Vagina (tissue), 2 donors: ENCODE measurements at places on chromosomes 5 and 9.

DNA sequence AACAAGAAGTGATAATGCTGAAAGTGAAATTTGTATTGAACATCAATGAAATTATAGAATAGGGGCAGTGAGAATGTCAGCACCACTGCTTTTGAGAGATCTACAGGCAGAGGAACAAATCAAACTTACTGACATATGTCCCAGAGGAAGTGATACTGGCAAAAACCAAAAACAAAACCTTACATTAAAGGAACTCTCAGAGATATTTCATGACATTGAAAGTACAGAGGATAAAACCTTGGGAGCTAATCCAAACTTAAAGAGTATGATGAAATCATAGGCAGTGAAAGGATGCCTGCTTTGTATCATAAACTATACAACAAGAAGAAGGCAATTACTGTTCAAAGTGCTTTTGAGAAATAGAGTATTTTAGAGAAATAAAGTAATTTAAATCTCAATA, 90.4 kb upstream of the SV2C start:
- DNase-seq, result no peak

DNA sequence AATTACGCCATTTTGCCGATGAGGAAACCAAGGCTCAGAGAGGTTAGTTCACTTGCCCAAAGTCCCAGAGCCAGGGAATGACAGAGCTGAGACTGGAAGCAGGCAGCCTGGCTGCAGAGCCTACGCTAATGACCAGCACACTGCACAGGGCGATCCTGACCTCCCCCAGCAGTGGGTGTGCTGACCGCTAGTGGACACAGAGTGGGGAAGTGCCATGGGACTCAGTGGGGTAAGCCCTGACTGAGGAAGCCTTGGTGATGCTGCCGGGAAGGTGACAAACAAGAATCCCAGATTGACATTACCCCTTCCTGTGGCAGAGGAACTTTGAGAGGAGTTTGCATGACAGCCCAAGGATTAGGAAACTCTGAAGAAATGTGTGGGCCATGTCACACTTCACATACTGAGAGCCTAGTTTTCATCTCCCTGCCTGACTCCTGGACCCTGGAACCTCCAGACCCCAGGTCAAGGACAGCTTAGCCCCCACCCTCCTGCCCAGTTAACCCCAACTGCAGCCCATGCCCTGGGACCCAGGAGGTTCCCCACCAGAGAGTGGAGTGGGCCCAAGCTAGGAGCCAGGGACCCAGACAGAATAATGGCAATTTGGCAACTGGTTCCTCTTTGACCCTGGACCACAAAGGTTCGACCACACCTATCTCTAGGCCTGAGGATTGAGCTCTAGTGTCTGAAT, 19.7 kb upstream of the CSF1R start:
- peak; percentile 90 for DNase-seq

GRCh38 chr9:81183761-81184160, 505.6 kb downstream of the TLE1 start:
- no peak for DNase-seq

DNA sequence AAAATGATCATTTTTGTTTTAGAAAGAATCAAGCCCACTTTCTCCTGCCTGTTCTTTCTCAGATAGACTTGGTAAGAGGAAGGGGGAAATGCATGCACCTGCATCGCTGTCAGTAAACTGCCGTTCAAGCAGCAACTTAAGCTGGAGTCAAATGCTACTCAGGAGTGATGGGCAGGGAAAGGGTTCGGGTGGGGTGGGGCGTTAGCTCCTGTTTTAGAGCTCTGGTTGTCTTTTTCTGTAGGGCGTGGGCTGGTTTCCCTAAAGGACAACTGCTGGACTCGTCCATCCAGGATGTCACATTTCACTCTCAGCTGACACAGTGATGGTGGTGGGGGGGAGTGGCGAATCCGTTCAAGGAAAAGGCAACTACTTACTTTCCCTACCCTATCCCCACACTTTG, 75.0 kb downstream of the NDFIP1 start:
- DNase-seq, result no peak

DNA sequence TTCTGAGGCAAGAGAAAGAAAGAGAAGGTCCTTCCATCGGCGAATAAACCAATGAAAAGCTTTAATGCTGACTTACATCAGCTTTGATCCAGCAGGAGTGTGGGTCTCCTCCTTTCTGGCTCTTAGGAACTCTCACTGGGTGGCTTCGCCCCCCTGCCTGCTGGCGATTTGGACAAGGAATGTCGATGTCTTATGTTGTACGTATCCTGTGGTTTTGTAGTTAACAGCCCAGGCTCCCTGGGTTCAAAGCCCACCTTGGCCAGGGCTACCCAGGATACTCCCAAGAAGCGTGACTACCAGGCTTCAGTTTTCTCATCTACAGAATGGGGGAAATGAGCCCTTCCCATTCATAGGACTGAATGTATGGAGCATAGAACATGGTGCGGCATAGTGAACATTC, 124.2 kb downstream of the ROR2 start:
- no peak for DNase-seq

GRCh38 chr5:123710031-123710430, 198.1 kb downstream of the CSNK1G3 start:
- no peak for DNase-seq

- no peak for DNase-seq
These were observed 7.4 kb downstream of the NKD2 start for GRCh38 chr5:1016036-1016435.

- no peak for DNase-seq
These were observed 104.6 kb downstream of the CDK5RAP2 start for GRCh38 chr9:120475341-120475740.

DNA sequence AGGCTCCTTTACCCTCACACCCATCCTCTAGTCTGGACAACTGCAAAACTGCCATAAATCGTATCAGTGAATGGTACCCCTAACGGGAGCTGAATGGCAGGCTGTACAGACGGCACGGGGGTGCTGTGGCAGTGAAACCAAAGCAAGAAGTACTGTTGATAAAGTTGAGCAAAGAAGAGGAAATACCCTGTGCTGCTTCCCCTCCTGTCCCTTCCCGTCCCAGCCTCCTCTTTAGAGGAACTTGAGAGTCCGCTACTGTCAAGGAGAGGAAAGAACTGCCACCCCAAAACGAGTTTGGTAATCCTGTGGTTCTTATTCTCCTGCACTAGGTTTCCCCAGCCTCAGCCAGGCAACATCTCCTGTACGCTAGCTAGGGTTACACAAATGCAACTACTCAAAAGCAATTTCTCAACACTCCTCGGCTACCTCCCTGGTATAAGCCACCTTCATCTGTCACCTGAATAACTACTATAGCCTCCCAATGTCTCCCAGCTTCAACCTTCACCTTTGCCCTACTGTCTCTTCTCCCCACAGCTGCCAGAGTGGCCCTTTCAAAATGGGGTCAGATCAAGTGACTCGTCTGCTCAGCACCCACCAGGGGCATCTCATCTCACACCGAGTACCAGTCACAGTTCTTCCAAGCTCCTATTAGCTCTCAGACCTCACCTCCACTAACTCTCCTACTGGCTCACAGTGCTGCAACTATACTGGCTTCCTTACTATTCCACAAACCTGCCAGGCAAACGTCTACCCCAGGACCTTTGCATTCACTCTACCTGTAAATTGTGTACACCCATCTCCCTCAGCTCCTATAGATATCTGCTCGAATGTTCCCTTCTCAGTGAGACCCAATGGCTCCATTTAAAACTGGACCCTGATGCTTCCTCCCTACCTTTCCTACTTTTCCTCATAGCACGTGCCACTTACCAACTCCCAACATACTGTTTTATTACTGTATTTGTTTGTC, 4.1 kb downstream of the GLRX start:
- no peak for DNase-seq

DNA sequence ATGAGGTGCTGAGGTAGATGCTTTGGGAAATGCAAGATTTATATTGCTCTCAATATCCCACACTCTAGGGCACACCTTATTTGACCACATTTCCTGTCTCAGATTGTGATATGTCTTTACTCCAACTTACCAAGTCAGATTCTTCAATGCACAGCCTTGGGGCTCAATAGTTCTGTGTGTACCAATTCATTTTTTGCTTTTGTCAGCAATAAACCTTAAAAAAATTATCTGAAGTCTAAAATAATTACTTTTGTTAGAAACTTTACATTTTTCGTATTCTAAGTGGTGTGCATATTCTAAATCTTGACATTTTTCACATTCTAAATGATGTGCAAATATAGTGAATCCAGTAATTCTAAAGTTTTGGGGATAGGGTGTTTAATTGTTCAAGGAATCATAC, 447.5 kb upstream of the COX7C start:
- no peak for DNase-seq

- no peak for DNase-seq
These were observed 152.7 kb downstream of the SLIT3 start for GRCh38 chr5:169148138-169148740.

- no peak for DNase-seq
These were observed 43.1 kb upstream of the SELENOP start for GRCh38 chr5:42854795-42855194.

GRCh38 chr9:92882276-92882675, 4.4 kb upstream of the ZNF484 start:
- no peak for DNase-seq

DNA sequence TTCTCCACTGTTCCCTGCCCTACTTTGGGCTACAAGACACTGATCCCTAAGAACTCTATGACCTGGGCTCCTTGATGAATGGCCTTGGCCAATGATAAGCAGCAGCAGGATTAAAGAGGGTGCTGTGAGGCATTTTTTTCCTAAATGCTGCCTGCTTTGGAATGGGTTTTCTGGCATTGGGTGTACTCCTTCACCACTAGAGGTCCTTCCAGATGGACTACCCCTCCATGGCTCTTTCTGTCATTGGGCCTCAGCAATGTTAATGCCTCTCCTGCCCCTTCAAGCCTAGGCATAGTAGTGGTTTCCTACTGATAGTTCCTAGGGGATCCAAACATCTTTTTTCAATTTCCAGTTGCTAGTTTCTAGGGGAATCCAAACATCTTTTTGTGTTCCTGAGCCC, 319.3 kb upstream of the RPS23 start:
- no peak for DNase-seq

DNA sequence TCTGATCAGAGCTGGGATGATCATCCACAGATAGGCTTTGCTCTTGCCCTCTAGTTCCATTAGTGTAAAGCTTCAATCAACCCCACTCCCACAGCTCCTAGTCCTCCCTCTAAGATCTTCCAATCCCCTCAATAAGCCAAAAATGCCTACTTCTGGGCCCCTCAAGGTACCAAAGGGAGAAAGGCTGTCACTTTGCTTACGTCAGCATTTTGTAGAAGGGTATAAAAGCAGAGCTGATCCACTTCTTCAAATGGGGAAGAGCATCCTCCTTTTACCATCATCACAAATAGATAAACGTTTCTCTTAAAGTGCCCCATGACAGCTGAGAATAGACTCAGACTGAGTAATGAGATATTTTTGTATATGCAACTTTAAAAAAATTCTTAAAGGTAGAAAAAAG, 13.1 kb upstream of the ADGRV1 start:
- DNase-seq, result no peak

DNA sequence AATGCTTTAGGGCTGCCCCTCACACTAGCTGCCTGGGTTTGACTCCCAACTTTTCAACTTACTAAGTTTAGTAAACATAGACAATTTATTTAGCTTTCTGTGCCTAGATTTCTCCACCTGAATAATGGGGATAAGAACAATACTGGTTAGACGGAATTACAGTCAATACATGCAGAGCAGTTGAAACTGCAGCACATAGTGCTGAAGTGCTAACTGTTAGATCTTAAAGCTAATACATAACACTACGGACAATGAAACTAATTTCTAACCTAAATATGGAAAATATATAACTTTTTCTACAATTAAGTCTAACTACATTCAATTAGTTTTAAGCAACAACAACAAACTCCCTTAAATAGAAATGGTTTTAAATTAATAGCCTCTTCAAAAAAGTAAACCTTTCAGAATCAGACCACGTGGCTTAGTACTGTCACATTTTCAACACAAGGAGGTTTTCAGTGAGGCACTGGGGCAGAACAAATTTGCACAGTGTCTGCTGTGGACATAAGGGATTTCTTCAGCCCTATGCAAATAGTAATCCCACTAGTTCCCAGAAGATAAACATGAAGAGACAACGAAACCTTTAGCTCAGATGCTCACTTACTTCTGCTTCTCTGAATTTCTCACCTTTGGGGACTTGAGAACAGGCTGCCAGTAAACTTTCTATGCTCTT, 293.4 kb downstream of the EDIL3 start:
- DNase-seq, result no peak

- DNase-seq, result no peak
These were observed 83.6 kb upstream of the PCSK1 start for GRCh38 chr5:96516631-96517071.

DNA sequence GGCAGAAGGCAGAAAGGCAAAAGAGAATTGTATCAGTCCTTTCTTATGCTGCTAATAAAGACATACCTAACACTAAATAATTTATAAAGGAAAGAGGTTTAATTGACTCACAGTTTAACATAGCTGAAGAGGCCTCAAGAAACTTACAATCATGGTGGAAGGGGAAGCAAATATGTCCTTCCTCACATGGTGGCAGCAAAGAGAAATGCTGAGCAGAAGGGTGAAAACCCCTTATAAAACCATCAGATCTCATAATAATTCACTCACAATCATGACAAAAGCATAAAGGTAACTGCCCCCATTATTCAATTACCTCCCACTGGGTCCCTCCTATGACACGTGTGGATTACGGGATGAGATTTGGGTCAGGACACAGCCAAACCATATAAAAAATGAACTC, 312.5 kb upstream of the PTGER4 start:
- DNase-seq, result no peak

DNA sequence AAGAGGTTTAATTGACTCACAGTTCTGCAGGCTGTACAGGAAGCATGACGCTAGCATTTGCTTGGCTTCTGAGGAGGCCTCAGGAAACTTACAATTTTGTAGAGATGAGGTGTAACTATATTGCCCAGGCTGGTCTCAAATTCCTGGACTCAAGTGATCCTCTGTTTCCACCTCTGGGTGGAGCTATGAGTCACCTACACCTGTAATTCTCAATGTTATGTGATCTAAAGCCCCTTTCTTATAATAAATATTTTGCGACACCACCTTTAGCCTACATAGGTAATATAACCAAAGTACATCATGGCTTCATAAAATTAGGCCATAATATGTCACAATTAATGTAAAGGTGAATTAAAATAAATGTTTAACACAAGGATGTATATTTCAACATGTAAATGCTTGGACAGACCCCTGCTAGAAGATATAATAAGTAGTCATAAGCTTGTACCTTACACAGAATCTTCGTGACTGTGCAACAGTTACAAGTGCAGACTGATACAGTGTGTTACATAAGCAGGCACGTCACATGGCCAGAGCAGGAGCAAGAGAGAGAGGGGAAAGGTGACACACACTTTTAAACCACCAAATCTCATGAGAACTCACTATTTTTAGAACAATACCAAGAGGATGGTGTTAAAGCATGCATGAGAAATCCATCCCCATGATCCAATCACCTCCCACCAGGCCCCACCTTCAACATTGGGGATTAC, 29.8 kb upstream of the SPINK4 start:
- no peak for DNase-seq

DNA sequence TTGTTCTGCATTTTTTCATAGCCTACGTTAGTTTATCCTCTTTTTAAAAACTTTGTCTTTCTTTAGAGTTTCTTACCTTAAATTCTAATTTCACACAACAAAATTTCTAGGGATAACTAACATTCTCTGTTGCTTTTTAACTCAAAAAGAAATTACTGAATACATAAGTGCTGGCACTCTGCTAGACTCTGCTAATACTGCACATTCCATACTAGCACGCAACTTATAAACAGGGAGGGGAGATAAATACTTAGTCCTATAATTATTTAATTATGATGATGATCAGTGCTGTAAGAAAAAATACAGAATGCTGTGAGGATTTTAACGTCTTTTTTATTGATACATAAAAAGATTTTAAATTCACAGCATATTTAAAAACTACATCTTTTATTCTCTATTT, 25.1 kb downstream of the RNF145 start:
- DNase-seq, result no peak

- no peak for DNase-seq
These were observed 115.2 kb upstream of the PLCXD3 start for GRCh38 chr5:41625571-41625970.
